Thoracic aorta (tissue), 2 donors: ENCODE measurements at places on chromosomes 16 and 17.

DNA sequence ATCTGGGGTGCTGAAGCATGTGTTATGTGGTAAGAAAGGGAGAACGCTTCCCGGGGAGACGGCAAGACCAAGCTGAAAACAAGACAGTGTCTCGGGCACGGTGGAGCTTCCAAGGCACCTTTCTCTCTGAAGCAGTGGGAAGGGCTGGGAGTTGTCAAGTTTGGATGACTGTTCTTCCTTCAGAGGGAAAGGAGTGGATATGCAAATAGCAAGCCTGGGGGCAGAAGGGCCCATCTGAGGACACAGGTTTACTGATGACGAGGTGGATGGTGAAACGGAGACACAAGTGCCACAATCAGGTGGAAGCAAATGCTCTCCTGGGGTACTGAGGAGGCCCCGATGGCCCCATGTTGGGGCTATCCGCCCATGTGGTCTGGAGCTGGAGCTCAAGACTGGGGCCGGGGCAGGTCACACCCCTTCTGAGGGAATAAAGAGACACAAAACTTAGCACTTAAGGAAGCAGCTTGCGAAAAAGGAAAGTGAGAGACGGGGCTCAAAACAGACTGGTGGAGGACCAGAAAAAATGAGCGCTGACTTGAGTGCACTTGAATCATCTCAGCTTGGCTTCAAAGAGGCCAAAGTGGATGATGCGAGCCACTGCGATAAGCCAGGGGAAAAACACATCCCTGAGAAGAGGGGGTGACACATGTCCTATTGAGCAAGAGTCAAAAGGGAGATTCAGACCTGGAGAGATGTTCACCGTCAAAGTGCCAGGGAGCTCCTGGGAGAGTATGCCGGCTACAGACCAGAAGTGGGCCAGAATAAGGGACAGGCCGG lies 34.8 kb upstream of the MTSS2 start:
- no peak for DNase-seq

DNA sequence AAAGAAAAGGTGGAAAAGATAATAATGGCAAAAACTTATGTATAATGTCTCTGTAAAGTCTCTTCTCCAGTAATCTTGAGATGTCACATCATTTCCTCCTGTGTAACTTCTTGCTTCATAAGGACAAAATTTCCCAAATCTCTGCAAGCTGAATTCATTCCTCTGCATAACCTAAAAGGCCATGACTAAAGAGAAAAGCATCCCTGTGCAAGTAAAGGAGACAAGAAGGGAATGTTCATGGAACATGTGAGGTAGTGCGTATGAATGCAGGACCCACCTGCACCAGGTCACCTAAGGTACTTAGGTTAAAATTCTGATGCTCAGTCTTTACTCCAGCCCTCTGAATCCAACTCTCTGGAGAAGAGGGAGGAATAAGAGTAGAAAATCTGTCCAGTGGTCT lies 46.9 kb upstream of the NLK start:
- DNase-seq: no peak

- DNase-seq: no peak
Observed at GRCh38 chr16:11073407-11073999, 129.1 kb downstream of the CLEC16A start.

- no peak for DNase-seq
Observed at GRCh38 chr17:51060396-51060795, 60.3 kb downstream of the SPAG9 start.

GRCh38 chr16:30122604-30123160 lies 338 bp downstream of the MAPK3 start:
- no peak for DNase-seq

GRCh38 chr17:18247613-18248001 lies 10.9 kb downstream of the FLII start:
- no peak for DNase-seq

GRCh38 chr17:73393381-73393780 lies 81.6 kb upstream of the CDC42EP4 start:
- no peak for DNase-seq
